ENCODE measurements at places on chromosomes 1 and 21.

DNA sequence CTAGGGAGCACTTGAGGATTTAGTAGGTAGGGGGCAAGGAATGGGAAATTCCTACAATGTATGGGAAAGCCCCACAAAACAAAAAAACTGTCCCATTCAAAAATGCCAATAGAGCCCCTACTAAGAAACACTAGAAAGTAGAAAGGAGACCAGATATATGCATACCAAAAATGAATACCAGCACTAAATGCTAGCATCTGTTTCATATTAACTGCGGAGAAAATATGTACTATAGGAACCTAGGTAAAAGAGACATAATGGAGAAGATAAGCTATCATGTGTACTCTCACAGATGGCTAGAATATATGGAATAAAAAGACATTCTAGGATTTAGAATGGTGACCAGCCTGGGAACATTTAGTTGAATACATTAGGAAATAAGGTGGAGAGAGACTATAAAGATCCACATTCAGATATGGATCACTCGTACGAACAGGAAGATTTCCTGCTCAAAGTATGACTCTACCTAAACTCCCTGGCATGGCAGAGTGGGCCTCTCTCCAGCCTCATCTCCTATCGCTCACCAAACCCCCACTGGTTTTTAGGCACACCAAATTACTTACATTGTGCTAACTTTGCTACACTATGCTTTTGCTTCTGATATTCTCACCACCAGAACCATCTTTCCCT lies 18.3 kb downstream of the ZNHIT6 start:
- ATAC-seq: no peak

DNA sequence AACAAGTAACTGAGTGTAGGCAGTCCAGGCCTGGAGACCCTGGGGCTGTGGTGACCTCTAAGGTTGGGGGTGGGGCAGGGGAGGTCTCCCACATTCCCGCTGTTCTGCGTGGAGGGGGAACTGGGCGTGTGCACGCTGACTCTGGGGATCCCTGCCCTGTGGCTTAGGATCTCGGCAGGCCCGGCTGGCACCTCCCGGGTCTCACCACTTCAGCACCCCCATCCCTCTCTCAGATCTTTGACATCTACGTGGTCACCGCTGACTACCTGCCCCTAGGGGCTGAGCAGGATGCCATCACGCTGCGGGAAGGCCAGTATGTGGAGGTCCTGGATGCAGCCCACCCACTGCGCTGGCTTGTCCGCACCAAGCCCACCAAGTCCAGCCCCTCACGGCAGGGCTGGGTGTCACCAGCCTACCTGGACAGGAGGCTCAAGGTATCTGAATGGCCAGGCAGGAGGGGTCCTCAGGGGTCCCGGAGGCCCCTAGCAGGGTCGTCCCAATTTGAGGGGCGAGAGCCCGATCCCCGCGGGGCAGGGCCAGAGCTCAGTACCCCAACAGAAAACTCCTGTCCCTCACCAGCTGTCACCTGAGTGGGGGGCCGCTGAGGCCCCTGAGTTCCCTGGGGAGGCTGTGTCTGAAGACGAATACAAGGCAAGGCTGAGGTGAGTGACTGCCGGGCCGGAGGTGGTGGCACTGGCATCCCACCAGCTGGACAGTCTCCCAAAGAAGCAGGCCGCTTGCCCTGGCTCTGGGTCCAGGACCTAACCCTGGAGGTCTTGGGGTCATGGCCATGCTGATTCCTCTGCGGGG lies 68.7 kb downstream of the TRIM11 start:
- no peak for ATAC-seq

GRCh38 chr1:42336978-42337377 lies 1.9 kb upstream of the FOXJ3 start:
- ATAC-seq: no peak

- ATAC-seq: peak; percentile 11
Measured at GRCh38 chr1:182601416-182601786, 2.8 kb downstream of the RGS16 start.

GRCh38 chr1:78360584-78360983 lies 130.2 kb upstream of the PTGFR start:
- no peak for ATAC-seq

DNA sequence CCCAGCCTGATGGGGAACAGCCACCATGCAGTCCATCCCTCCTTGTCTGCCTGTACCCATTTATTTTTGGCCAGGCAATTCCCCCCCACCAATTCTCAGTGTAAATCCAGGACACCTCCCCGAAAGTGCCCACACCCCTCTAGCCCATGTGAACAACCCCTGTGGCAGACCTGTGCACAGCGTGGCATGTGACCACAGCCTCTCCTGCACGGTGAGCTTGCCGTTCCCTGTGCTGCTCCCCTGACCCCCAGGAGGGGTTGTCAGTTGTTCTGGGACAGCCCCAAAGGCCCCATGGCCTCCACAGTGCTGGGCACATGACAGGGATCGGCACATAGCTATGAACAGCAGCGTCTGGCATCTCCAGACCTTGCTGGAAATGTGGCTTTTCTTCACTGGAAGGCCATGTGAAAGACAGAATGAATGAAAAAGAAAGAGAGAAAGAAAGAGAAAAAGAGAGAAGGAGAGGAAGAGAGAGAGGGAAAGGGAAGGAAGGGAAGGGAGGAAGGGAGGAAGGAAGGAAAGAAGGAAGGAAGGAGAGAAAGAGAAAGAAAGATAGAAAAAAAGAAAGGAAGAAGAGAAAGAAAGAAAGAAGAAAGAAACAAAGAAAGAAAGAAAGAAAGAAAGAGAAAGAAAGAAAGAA lies 3.9 kb downstream of the CAPN9 start:
- ATAC-seq: no peak

GRCh38 chr1:26148887-26149286 lies 10.0 kb upstream of the FAM110D start:
- ATAC-seq: no peak

DNA sequence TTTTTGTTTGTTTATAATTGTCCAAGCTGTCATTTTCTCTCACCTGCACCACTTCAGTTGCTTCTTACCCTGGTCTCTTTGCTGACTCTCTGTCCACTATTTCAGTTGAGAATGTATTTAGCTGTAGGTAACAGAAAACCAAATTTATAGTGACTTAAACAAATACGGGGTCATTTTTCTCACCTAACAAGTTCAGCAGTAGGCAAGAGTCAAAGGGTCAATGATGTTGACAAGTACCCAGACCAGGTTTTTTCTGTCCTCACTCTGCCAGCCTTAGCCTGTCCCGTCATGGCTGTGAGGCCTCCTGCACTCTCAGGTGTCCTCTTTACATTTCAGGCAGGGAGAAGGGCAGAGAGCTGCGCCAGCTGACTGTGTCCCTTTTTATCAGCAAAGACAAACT lies 11.8 kb downstream of the RIIAD1 start:
- ATAC-seq: no peak

- no peak for ATAC-seq
Measured at GRCh38 chr1:18240906-18241305, 133.3 kb downstream of the IGSF21 start.

DNA sequence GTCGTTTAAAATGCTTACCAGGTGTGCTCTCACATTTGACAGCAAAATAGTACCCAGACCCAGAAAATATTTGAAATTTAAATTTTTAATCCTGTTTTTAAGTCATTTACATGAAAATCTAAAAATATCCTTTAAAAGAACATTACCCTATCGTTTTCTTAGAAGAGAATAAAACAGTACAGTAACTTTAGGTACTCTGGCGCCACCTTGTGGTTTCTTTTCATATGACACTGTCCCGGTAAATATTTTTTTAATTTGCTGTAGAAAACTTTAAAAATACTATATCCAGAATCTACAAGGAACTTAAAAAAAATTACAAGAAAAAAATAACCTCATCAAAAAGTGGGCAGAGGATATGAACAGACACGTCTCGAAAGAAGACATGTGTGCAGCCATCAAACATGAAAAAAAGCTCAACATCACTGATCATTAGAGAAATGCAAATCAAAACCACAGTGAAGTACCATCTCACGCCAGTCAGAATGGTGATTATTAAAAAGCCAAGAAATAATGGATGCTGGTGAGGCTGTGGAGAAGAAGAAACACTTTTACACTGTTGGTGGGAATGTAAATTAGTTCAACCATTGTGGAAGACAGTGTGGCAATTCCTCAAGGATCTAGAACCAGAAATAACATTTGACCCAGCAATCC lies 129.2 kb downstream of the RGS21 start:
- no peak for ATAC-seq

DNA sequence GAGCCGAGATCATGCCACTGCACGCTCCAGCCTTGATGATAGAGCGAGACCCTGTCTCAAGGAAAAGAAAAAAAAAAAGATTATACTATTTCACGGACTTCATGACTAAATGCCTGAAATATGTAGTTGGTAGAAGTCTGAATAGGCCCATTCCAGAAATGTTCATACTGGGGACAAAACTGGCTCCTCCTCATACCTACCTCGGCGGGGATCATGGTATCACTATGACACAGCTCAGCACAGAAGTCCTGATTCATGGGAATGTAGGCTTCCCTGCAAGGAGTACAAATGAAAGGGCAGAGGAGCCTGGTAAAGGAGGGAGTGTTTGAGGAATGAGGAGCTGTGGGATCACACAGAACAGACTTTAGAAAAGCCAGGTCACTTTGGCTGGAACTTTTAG lies 5.0 kb downstream of the SPATA46 start:
- no peak for ATAC-seq

GRCh38 chr21:34504595-34504994 lies 7.4 kb downstream of the KCNE1 start:
- no peak for ATAC-seq

GRCh38 chr1:153610811-153611301 lies 2.1 kb downstream of the S100A16 start:
- ATAC-seq: no peak

DNA sequence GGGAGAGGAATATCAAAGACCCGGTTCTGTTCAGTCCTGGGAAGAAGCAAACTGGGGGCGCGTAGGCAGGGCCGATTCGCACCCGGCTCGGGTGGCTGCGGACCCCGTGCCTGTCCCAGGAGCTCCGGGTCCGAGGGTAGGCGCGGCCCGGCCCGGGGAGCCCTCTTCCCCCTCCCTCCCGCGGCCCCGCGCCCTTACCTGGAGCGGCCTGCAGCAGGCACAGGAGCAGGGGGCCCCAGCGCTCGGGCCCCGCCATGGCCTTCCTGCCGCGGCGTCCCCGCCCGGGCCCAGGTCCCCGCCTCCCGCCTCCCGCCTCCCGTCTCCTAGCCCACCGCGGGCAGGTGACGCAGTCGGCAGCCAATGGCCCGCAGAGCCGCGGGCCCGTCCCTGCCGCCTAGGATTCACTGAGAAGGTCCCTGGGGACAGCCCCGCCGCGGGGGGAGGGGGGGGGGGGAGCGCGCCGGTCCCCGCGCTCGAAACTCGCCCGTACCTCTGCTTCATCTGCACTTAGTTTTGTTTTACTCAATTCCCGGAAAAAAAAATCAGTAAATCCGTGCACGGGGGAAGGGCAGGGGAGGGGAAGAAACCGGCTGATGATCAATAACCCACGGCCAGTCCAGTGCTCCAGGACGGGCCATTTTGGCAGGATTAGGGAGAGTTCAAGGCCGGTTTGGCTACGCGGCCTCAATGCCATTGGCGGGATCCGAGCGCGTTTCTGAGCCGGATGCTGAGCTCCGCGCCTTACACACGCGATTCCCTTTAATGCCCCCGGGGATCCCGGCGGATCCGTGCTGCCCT lies at the start of gene IFNLR1:
Gene IFNLR1 (minus strand): TSS at position 297 of the 798 bp plus-strand sequence. CDS start 41 bp downstream, at position 256.
- ATAC-seq: peak; percentile 80

- no peak for ATAC-seq
Measured at GRCh38 chr1:26357121-26357602, 3.2 kb upstream of the CRYBG2 start.

DNA sequence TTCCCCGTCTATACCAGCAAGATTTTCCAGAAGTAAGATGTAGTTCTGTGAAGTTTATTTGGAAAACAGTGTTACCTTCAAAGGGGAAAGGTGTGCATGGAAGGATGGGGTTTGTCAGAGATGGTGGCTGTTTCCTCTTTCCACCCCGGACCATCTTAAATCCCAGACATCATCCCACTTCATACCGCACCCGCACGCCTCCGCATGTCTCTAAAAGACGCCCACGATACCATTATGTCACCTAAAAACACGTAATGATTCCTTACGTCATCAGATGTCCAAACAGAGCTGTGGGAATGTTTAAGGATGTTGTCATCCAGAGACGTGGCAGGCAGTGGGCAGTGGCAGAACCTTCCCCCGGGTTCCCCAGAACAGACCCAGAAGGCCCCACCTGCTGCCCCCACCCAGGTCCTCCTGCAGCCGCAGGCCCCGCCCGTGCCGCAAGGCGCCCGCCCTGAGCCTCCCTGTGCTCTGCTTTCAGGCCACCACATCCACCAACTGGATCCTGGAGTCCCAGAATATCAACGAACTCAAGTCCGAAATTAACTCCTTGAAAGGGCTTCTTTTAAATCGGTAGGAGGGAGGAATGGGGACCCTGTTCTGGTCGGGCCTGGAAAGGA lies 152.2 kb downstream of the PEX14 start:
- ATAC-seq: no peak

GRCh38 chr1:228488125-228488817 lies 1.1 kb downstream of the RNF187 start:
- no peak for ATAC-seq

- ATAC-seq: no peak
Measured at GRCh38 chr1:50047916-50048694, 24.4 kb upstream of the AGBL4 start.

GRCh38 chr21:38937286-38937790 lies 131.6 kb downstream of the ETS2 start:
- ATAC-seq: peak; percentile 19

DNA sequence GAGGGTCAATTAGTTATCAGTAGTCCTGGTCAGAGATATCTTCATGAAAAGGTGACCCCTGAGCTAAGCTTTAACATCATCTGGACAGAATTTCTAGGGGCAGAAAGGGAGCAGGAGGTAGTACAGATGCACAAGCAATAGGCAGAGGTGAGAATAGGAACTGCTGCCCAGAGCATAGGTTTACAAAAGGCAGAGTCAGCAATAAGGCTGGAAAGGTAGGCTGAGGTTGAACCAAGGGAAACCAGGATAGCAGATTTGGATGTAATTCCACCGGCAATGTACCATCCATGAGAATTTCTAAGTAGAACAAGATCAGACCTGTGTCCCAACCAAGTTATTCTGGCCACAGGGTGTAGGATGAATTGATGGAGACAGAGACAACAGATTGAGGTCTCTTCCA lies 6.2 kb upstream of the ILDR2 start:
- no peak for ATAC-seq

DNA sequence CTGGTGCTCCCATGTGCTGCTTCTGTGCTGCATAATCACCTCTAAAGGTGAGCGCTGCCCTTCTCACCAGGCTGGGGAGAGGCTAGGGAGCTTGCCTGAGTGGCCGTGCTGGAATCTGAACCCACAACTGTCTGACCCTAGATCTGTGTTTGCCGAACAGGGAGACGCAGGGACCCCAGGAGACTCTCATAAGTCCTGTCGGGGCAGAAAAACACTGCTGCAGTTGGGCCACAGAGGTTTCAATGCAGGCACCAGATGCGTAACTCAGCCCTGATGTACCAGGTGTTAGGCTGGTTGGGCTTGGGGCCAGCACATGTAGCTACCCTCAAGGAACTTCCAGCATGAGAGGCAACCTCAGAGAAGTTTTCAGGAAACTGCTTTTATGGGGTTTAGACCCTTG lies 49.5 kb upstream of the DMRTB1 start:
- no peak for ATAC-seq

GRCh38 chr1:54413295-54413694 lies 7.1 kb upstream of the SSBP3 start:
- peak; percentile 54 for ATAC-seq

GRCh38 chr1:103074224-103074623 lies 34.1 kb downstream of the COL11A1 start:
- no peak for ATAC-seq
